ENCODE measurements at places on chromosomes 6 and 20.

GRCh38 chr6:64084185-64084663 lies 448.6 kb downstream of the PHF3 start:
- no peak for DNase-seq

GRCh38 chr6:6758915-6759654 lies 170.6 kb downstream of the LY86 start:
- DNase-seq = peak; percentile 84

DNA sequence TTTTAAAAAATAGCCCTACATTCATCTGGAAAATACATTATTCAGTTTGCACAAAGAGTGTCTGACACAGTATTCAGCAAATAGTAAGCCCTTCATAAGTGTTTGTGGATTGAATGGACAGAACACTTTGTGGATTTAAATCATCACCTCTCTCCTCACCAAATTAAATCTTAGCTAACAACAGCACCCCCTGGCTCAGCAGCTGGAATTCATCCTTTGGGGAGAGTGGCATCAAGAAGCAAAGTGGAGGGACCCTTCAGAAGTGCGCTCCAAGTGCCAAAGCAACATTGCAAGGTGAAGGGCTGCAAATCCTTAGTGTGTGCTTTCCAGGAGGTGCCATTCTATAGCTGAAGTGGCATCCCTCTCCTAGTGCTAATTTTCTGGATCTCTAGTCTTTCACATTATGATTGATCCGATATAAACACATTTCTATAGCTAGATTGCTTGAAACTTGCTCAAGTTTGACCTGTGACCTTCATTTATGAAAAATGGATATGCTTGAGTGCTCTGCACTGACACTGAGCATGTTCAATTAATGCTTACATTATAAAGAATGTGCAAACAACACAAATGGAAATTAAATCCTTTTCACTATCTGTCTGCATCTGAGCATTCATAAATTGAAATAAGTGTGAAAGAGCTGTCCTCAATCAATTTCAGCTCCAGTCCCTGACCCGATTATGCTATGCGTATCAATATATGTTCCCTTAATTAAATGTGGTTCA lies 891.7 kb downstream of the C6orf118 start:
- DNase-seq = no peak

DNA sequence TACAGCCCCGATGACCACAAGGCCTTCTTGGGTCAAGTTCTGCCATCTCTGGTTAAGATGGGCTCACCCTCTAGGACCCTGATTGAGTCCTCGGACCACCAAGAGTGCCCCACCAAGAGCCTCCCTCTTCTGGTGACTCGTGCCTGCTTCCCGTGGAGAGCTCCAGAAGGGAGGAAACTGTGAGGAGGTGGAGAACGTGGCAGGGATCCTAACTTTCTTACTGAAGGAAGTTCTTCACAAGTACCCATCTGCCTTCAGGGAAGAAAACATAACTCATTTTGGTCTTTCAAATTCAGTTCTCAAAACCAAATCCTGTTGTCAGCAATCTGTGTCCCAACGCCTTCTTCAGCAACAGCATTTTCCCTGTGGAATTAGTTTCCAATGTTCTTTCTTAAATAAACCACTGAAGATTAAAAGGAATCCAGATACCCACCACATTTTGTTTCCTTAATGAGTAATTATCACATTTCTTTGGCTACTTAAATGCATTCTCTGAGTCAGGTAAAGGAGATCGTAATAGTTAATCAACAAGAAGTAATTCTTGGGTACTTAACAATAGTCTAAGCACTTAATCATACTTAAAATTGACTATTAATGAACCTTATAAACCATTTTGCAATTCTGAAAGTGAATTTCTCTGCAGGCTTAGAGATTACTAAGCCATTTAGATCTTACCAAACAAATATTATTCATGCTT lies 185.8 kb upstream of the SGK1 start:
- peak; percentile 35 for DNase-seq

DNA sequence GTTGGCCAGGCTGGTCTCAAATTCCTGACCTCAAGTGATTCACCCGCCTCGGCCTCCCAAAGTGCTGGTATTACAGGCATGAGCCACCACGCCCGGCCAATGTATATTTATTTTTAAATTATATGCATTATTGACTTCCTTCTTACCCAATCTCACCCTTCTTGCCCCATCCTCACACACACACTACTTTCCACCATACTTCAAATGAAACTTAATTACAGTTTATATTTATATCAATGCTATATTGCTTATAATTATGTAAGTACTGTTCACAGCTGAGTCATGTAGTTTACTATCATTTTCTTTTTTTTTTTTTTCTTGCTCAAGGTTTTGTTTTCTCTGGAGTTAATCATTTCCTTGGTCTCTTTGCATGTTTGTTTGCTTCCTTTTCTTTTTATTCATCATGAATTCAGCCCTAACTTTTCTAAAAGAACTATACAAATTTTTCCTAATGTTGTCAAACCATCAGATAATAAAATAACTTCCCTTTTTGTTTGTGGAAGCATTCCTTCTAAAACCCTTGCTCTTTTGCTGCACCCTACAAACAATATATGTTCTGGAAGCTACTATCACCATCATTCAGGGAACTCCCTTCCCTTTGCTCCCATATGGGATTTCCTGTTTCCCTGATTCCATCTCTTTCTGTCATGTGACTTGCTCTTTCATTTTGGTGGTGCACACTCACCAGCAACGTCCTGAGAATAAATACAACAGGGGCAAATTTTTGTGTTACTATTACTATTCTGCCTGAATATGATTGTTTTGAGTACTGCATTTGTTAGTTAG lies 201.7 kb upstream of the SASH1 start:
- peak; percentile 63 for DNase-seq

DNA sequence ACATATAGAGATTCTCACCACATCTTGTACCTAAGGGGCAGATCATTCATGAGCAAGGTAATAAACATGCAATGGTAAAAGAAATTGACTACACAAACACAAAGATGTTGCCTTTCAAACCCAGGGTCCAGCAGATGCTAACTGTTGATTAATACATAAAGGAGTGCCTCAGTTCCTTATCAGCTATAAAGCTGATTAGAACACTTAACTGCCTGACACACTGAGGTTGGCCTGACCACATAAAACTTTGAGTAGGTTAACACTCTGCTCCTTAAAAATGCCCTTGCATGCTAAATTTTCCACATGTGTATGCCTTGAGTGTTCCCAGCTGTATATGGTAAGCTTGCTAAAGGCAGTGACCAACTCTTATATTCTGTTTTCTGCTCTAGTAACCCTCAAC lies 14.9 kb downstream of the CRISP2 start:
- no peak for DNase-seq

- no peak for DNase-seq
These were observed 2.6 kb upstream of the ANKRD6 start for GRCh38 chr6:89430201-89430962.

DNA sequence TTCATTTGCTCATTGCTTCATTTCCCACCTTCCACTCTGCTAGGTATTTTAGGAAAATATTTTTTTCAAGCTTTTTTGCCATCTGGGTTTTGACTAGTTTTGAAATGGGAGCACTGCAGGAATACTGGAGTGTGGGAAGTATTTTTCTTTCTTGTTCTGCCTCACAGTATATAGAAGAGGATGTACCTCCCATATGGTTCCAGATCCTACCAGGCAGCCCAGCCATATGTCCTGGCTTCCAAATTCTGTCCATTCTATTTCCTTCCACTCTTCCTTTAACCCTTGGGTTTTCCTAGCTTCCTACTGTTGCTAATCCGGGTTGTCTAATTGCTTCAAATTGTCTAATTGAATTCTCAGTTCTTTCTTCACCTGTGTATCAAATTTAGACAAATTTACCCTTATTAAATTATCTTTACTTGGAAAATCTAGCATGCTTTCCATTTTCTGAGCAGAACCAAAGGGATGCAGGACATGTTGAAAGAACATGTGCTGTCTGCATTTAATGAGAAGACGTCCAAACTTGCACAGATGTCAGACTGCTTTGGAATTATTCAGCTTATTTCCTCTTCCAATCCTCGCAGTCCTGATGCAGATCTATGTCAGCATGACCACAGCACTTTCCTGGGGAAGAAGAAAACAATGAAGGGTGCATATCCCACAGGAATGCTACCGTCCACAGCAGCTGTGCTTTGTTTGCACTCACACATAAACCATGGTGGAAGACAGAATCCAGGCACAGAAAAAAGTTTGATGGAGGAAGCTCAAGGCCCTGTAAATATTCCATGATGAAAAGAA lies 1273.9 kb upstream of the MAP3K7 start:
- no peak for DNase-seq

All from cardiac fibroblast (primary cell).